Caudate nucleus (tissue), 63 donors: ENCODE measurements at places on chromosomes 6 and 20.

DNA sequence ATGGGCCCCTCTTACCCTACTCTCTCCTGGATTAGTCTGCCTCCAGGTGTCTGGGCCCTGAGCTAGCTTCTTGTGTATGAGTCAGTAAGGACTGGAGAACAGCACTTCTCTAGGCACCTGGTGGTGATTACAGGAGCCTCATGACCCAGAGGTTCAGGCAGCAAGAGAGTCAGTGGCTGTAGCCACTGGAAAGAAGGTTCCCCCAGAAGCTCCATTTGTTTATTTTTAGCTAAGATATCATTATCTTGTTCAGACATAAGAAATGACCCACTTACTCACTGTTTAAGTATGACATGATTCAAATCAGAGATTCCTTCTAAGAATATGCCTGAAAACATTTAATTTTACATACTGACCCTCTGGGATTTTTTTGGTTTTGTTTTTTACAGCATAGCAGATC lies 23.6 kb upstream of the SLC4A11 start:
- DNase-seq, result no peak

GRCh38 chr6:21158149-21158548 lies 435.4 kb upstream of the SOX4 start:
- no peak for DNase-seq

GRCh38 chr20:38536310-38536709 lies 44.7 kb upstream of the ADIG start:
- DNase-seq, result no peak

DNA sequence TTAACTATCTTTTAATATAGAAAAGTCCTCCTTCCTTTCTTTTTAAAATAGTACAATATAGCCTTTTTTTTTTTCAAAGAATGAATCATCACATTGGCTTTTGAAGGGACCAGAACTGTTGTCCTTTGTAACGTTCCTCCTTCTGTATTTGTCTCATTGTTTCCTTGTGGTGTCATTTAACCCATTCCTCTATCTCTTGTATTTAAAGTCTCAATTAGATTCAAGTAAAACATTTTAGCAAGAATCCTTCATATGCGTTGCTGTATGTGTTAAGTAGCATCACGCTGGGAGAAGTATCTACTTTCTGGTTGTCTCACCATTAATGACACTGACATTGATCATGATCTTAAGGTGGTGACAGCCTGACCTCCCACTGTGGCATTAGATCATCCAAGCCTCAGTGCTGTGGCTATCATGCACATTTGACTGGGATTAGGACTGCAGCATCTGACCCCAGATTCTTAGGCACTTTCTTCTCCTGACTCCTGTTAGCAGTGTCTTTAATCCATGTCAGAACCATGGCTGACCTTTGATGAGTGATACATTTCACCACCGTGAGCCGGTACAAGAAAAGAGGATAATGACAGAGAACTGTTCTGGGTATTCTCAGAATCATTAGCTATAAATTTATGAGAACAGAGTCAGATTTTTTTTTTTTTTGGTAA lies 67.5 kb upstream of the TFB1M start:
- no peak for DNase-seq

DNA sequence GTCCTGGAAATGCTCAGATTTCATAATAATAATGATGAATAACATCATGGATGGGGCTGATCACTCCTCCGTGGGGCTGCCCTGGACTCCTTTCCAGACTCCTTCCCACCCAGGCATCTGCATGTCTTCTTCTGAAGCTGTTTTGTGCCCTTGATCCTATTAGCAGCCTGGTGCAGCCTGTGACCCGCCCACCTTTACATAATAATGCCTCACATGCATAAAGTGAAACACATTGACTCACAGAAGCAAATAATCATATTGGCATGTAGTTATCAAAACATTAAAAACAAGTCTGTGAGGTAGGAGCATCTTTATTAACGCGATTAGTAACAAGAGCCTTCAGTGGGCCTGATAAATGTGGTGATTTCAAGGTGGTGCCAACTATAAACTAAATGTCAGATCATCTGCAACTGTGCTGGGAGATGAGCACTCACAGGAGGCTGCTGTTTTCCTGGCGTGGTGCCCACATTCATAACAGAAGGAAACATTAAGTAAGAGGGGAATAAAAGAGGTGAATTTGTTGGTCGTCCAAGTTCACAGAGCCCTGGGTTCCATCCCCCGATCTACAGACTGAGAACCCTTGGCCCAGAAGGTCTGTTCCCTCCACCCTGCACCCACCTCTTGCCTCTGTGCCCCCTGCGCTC lies 344.7 kb downstream of the CDH4 start:
- no peak for DNase-seq
